ENCODE measurements at places on chromosomes 1 and 21. TPM values are rescaled to one million over a fixed set of nuclear protein-coding genes. Genes with fewer than 3 reads are reported as not detected.

- no peaks in the 10 kb centered on the region for H3K36me3 ChIP-seq
- H3K27me3 ChIP-seq = no peaks in the 10 kb centered on the region
- no peak overlapping the region for H3K27ac ChIP-seq
- H3K4me3 ChIP-seq = no peak overlapping the region
Measured at GRCh38 chr1:22872981-22873664, 99.5 kb downstream of the LACTBL1 start.

GRCh38 chr1:96049759-96050409 is 671.7 kb upstream of the PTBP2 start:
- H3K36me3 ChIP-seq = no peaks in the 10 kb centered on the region
- H3K27me3 ChIP-seq = no peaks in the 10 kb centered on the region
- H3K4me3 ChIP-seq = no peak overlapping the region
- DNase-seq = no peak

DNA sequence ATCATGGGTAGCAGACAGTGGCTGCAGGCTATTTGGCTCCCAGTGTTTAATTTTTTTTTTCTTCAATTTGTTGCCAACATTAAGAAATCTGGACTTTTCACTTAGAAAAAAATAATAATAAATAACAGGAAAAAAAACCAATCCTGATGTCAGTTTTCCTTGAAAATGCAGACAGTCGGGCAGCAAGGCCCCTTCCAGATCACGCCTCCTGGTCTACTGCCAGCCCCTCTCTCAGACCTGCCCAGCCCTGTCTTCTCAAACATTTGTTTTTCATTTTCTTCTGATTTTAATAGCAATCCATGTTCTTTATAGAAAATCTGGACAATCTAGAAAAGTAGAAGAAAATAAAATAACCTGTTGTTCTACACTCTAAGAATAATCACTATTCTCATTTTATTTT is 15.5 kb downstream of the IFNGR2 start:
- peaks cover 15% of the 10 kb centered on the region for H3K4me1 ChIP-seq
- no peak for DNase-seq
- H3K36me3 ChIP-seq = no peaks in the 10 kb centered on the region
- no peak overlapping the region for H3K4me3 ChIP-seq

Gene F5
- 24.0 TPM for total RNA-seq

GRCh38 chr1:174623324-174624035 is 175.7 kb downstream of the GPR52 start:
- H3K27ac ChIP-seq = peak overlapping the region; percentile 16
- no peaks in the 10 kb centered on the region for H3K4me1 ChIP-seq
- H3K36me3 ChIP-seq = no peaks in the 10 kb centered on the region

- no peak for DNase-seq
- H3K27ac ChIP-seq = no peak overlapping the region
- H3K36me3 ChIP-seq = peaks cover 5% of the 10 kb centered on the region
- no peaks in the 10 kb centered on the region for H3K27me3 ChIP-seq
- H3K4me1 ChIP-seq = no peaks in the 10 kb centered on the region
Measured at GRCh38 chr1:160330119-160330518, 12.9 kb downstream of the COPA start.

Gene CHI3L2
- 5.7 TPM for total RNA-seq

Gene CADM3
- 0.36 TPM for total RNA-seq

Data from hepatocyte (in vitro differentiated cells).